Chondrocyte (in vitro differentiated cells): ENCODE measurements at places on chromosomes 11 and 22.

GRCh38 chr22:42074846-42075676 lies 1.0 kb downstream of the PHETA2 start:
- DNase-seq: peak; percentile 25

DNA sequence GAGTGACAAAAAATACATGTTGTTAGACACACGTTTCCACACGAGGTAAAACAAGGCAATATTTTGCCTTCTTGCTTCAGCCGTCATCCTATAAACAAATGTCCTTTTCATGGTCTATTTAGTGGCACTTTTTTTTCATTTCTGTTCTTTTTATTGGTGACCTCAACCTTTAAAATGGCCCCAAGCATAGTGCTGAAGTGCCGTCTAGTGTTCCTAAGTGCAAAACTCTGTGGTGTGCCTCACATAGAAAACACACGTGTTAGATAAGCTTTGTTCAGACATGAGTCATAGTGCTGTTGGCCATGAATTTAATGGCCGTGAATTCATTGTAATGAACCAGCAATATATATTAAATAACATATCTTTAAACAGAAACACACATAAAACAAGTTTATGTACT lies 15.6 kb downstream of the OVCH2 start:
- no peak for DNase-seq

- DNase-seq: no peak
Observed at GRCh38 chr11:20238712-20239111, 78.4 kb upstream of the DBX1 start.

- DNase-seq: peak; percentile 94
Observed at GRCh38 chr11:2930704-2931419, 1.6 kb upstream of the PHLDA2 start.

DNA sequence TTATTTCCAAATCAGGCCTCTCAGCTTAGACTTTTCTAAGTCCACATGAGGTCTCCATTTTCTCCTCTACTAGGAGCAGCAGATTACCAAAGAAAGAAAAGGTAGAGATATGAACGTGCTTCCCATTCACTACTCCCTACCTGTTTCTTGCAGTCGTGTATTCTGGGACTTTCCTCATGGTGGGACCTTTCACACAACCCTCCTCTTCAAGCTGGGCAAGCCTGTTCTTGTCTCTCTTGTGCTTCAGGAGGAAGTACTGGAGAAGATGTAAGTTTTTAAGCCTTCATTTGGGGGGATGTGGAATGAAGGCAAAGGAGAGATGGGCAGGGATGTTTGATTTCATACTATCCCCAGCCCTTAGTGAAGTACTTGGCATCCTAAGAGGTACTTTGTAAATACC lies 128.8 kb upstream of the SESN3 start:
- DNase-seq: no peak

DNA sequence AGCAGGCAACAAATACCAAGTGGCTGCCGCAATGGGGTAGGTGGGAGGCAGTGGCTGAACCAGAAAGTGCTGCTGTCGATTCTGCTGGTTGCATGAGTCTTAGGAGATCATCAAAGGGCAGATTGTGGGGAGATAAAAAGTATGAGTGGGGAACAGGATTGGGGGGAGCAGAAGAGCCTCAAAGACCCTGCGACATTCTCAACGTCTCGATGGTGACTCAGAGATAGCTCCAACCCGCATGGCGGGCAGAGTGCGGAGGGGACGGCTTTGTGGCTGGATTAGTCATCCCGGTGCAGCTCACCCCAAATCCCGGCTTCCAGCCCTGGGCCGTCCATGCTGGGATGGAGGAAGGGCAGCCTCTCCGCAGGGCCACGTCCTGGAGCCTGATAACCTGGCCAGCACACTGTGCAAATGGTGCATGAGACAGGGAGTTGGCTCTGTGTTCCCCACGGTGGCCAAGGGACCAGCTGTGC lies 11.6 kb upstream of the RTN4R start:
- no peak for DNase-seq

- no peak for DNase-seq
Observed at GRCh38 chr11:16047073-16047472, 309.3 kb downstream of the SOX6 start.

DNA sequence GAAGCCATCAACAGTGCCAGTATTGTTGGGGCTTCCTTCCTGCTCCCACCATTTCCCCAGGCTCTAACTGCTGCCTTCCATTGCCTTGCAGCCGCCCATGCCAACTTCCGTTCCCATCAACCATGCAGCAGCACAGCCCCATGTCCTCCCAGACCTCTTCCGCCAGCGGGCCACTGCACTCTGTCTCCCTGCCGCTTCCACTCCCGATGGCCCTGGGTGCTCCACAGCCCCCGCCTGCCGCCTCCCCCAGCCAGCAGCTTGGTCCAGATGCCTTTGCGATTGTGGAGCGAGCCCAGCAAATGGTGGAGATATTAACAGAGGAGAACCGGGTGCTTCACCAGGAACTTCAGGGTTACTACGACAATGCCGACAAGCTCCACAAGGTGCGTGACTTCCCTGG lies 53.3 kb downstream of the AMOTL1 start:
- no peak for DNase-seq

DNA sequence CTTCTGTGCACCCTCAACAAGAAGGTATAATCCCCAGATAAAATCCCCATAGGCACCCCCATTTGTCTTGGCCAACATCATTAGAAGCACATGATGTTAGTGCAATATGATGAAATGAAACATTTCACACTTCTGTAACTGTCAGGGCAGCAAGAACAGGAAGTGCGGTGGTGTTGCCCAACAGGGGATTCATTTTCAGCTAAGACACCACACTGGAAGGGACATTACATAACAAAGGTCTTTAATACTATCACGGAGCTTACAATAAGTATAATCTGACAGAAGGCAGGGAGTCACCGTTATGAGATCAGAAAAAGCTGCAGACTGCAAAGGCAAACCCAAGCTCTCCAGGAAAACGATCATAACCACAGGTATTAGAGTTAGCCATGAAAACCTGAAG lies 2.0 kb downstream of the OR52W1 start:
- DNase-seq: no peak

GRCh38 chr11:6927030-6927617 lies 898 bp downstream of the ZNF215 start:
- DNase-seq: no peak

- DNase-seq: no peak
Observed at GRCh38 chr11:103942646-103943045, 93.8 kb upstream of the DDI1 start.

DNA sequence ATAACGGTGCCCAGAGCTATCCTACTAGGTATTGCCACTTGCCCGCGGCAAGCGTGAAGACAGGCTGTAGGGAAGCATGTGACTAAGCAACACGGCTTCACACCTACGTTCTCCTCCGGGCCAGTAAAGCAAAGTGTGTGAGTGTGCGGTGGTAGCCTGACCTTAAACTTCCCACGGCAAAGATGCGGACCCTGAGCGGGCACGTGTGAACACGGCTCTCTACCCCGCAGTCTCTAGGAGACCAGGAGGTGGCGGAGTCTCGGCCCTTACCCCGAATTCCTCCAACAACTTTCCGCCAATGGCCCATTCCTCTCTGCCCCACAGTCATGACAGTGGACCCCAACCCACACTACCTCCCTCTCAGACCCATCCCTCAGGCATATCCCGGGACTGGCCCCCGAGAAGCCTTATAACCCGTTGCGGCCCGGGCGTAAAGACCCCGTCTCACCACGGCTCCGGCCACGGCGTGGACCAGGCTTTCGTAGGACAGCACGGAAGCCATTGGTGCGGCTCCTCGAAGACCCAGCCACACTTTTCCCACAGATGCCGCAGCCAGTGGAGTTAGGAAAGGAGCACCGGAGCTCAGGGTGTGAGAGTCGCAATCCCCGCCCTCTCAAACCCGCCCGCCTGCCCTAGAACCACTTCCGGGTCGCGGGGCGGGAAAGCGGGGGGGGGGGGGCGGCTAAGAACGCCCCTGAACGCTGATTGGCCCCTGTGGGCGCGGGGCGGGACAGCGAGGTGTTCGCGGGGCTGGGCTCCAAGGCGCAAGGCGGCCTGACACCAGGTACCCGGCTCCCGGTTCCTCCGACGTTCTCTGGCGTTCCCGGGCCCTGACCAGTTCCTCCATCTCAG lies at the start of gene SLC25A17:
Gene SLC25A17, minus strand, starts transcription at position 600 of the 852 bp plus-strand sequence. Its CDS starts 98 bp downstream, at position 502.
- DNase-seq: no peak

DNA sequence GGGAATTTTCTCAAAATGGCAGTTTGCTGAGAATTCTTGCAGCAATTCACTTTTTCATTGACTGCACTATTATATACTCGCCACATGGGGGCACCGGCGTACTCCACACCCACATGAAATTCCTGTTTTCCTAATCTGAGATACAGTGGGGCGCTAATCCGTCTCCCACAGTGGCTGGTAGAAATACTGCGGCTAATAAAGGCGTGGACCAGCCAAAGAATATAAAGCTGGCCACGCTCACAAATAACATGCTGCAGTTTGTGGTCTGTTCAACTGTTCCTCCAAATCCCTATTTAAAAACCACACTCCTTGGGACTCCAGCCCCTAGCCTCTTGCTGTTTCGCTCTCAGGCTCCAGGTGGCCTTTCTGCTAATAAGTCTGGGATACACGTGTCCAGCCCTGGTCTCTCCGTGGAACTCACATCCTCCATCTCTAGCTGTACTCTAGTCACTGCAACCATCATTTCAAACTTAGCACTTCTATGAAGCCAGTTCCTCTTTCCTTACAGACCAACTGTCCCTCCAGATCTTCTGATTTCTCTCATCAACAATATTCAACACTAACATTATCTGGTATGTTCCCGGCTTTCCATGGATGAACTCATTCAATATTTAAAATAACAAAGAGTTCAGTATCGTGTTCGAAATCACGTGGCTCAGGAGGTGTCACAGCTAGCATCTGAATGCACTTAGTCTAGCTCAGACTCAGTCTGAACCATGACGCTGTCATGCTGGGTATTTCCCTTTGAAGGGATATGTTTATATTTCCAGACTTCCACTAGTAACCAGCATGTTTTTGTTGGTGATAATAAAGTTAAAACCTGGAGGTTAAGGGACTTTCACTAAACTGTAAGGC lies 22.0 kb downstream of the TBRG1 start:
- no peak for DNase-seq

DNA sequence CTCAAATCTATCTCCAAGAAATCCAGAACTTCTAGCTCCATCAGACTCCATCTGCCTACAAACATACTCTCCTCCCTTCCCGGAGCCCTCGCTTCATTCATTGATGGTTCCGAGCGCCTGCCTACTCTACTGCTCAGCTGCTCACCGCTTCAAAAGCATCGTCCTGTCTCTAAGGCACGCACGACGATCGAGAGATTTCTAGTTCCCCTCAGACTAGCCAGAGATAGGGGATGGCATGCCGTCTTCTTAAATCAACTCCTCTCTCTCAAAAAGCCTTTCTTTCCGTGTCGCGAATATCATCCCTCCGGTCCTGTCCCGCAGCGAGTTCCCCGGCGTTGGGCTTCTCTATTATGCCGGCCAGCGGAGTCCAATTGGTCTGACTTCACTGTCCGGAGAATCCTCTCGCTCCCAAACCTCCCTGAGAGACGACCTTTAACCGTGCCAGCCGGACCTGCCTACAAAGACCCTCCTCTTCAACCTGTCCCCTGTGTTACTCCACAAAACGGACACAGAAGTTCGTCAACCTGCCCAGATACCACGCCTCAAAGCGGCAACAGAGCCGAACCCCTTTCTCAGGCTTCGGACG lies 592 bp downstream of the EEF1G start:
- DNase-seq: no peak

DNA sequence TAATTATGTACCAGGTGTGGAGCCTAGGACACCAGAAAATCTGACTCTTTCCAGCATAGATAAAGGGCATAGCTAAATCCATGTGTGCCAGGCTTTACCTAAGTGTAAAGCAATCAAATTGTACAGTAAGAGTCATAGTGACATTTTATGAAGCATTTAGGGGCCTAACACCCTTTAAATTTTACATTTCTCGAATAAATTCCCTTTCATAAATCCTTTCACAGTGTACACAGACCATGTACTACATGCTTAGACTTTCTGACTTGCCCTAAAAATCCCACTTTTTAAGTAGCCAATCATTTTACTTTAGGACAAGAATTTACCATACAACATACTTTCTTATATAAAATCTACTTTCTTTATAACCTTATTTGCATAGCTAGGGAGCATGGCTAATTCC lies 727.6 kb upstream of the LUZP2 start:
- DNase-seq: no peak

- DNase-seq: no peak
Observed at GRCh38 chr11:67300756-67301312, 2.5 kb upstream of the SSH3 start.

GRCh38 chr11:74179234-74180052 lies 8.4 kb downstream of the PPME1 start:
- no peak for DNase-seq

DNA sequence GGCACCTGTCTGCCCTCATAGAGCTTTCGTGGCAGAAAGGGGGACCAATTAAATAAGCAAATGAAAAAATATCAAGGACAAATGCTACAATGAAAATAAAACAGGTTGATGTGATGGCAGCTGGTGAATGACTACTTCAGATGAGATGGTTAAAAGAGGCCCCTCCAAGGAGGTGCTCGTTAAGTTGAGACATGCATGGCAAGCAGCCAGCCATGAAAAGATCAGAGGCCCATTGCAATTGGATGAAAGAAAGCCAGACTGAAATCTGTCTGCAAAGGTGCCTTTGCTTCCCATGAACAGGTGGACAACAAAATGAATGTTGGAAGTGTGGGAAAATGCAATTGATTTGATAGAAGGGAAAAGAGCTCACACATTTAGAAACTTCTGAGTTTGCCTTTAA lies 848 bp upstream of the TRPC6 start:
- DNase-seq: no peak

- DNase-seq: no peak
Observed at GRCh38 chr11:9738116-9738515, 74.2 kb downstream of the SWAP70 start.

- DNase-seq: no peak
Observed at GRCh38 chr11:111299101-111300026, 1.0 kb downstream of the POU2AF3 start.

DNA sequence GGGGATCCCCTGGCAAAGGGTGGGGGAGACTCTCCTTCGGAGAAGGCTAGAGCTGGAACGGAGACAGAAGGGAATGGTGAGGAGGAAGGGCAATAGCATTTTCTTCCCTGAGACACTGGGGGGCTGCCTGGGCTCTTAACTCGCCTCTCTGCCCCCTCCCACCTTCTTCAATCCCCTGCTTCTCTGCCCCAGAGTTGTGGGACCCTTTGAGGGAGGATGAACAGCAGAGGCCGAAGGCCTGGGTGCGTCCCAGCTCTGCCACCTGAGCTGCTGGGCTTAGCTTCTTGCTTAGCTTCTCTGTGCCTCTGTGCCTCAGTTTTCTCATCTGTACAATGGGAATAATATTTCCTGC lies 72.4 kb downstream of the RTL6 start:
- no peak for DNase-seq
